ENCODE measurements at places on chromosomes 11 and 22.
A peak's percentile ranks its signal among the peaks of the same experiment; 100 is the strongest.

DNA sequence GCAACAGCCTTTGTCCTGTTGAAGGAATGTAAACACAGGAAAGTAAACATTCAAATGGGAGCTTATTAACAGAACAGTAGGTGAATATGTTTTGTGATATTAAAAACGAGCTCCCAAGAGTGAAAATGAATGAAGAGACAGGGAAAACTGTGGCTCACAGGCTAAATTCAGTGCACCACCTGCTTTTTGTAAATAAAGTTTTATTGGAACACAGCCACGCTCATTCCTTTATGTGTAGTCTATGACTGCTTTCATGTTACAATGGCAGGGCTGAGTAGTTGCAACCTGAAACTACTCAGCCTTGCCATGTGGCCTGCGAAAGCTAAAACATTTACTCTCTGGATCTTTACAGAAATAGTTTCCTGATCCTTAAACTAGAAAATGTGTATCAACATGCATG, 136.9 kb downstream of the MYO18B start:
- DNase-seq = no peak

DNA sequence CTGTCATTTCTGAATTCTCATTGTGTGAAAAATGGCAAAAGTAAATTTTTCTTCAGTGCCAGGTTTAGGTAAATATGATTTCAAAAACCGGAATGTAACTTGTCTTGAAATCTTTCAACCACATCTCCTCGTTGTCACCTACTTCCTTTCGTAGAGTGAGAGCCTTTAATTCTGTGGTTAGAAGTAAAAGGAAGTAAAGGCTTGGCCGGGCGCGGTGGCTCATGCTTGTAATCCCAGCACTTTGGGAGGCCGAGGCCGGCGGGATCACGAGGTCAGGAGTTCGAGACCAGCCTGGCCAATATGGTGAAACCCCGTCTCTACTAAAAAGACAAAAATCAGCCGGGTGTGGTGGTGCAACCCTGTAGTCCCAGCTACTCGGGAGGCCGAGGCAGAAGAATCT, 29.8 kb downstream of the SGSM3 start:
- no peak for DNase-seq

GRCh38 chr11:110465231-110465630, 35.5 kb downstream of the FDX1 start:
- no peak for DNase-seq

GRCh38 chr11:32183512-32183911, 92.6 kb downstream of the RCN1 start:
- no peak for DNase-seq

DNA sequence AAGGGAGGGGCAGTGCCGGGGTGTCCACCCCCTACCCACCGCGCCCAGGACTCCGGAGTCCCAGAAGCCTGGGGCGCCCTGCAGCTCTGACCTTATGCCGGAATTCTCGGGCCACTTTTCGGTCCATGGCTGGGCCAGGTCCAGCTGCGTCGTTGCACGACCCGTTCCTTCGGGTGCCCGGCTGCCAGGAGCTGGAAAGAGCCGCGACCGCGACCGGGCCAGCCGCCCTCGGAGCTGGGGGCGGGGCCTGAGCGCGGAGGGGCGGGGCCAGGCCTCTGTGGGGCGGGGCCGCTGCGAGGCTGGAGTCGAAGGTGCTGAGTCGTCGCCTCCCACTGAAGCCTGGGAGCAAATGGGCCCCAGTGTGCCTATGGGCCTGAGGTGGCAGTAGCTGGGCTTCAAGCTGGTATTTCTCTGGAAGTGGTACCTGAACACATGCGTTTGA, at the start of gene USH1C:
Gene USH1C, minus strand, starts transcription at position 236 of the 442 bp plus-strand sequence. Its CDS starts 109 bp downstream, at position 127.
- no peak for DNase-seq

DNA sequence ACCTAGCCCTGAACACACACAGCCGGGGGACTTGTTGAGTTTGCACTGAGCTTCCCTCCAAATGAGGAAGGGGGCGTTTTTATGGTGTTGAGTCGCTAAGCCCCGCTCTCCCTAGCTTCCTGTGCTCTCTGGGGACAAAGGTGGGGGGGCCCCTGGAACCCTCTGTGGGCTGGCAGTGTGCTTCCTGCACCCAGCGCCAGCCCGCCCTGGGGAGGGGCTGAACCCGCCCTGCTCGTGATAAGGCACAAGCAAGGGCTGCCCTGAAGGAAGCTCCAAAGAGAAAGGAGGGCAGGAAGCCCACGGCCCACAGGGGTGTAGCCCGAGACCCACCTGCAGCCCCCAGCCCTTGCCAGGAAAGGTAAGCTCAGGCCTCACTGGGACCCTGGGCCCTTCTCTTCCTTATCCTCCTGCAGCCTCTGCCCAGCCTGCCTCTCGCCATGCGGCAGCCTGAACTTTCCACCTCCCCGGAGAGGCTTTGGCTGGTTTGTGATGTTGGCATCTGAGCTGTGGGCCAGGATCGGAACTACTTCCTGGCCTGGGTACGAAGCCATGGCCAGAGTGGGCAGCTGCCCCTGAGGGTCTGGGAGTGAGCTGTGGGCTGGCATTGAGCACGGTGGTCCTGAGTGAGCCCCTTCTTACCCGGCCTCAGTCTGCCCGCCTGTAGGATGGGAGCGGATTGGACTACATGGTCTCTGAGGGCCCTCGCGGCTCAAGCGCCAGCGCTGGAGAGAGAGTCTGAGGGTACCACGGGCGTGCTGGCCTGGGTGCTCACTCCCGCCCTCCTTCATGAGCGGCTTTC, at the start of gene FERMT3:
Gene FERMT3, plus strand, starts transcription at position 265 of the 799 bp plus-strand sequence. CDS start 644 bp downstream, outside the sequence.
- peak; percentile 43 for DNase-seq

DNA sequence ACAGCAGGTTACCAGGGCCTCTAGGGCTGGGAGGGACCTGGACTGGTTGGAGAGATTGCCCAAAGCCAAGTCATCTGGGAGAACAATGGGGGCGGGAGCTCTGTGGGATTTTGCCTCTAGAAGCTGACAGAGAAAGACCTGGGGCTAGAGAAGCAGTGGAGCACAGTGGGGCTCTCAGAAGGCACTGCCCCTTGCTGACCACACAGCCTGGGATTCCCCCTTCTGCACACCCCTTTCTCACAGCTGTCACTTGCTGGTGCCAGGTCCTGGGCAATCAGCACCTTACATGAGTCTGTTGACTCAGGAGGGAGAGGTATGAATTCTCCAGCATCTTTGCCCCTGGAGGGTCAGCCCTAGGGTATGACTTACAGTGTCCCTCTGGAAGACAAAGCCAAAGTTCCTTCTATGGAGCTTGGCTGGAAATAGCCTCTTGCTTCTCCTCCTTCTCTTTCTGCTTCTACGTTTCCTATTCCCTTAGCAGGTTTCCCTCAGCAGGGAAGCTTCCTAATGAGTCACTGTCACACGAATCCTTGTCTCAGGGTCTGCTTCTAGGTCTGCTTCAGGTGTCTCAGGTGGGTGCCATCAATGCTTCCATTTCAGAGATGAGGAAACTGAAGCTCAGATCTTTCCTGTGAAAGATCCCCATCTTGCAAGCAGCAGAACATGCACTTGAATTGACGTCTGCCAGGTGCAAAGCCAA, 27.0 kb downstream of the GDPD5 start:
- no peak for DNase-seq

GRCh38 chr11:93392867-93393266, 62.3 kb downstream of the DEUP1 start:
- DNase-seq = no peak

DNA sequence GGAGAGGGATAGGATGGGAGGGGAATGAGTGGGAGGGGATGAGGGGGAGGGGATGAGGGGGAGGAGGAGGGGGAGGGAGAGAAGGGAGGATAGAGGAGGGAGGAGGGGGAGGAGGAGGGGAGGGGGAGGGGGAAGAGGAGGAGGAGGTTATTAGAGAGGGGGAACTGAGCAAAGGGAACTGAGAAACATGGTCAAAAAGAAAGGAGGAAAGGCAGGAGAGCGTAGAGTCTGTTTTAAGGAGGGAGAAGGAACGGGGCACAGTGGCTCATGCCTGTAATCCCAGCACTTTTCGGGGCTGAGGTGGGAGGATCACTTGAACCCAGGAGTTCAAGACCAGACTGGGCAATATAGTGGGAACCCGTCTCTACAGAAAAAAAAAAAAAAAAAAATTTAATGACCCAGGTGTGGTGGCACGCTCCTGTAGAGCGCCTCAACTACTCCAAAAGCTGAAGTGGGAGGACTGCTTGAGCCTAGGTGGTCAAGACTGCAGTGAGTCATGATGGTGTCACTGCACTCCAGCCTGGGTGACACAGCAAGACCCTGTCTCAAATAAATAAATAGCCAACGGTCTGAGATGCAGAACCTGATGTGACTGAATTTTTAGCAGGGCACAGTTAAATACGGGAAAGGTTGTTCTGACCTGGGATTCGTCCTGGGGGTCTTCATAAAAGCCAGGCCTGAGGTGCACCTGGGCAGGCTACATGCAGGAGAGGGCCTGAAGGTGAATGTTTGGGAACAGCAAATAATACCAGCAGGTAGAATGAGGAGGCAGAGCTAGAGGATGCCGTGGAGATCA, 4.0 kb downstream of the B3GNT6 start:
- no peak for DNase-seq

GRCh38 chr11:1015826-1016545, 20.5 kb downstream of the MUC6 start:
- no peak for DNase-seq

GRCh38 chr22:43811777-43812148, 342 bp downstream of the EFCAB6 start:
- no peak for DNase-seq

GRCh38 chr11:36487619-36488018, 22.5 kb downstream of the TRAF6 start:
- no peak for DNase-seq

DNA sequence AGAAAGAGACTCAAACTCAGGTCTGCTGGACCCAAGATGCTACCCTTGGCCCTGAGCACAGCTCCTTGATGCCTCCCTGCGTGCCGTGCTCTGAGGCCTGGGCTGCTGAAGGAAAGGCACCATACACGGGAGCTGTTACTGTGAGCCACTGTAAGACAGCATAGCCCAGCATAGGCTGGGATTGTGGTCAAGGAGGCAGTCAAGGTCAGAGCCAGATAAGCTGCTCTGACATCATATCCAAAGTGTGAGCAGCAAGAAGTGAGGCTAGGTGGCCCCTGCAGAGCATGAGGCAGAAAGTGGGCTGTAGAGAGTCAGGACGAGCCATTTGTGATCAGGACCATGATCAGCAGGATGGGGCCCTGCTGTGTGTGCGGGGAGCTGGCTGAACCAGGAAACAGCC, 7.7 kb downstream of the SLC22A8 start:
- DNase-seq = no peak

GRCh38 chr11:36450110-36450572, 59.9 kb downstream of the TRAF6 start:
- DNase-seq = no peak

DNA sequence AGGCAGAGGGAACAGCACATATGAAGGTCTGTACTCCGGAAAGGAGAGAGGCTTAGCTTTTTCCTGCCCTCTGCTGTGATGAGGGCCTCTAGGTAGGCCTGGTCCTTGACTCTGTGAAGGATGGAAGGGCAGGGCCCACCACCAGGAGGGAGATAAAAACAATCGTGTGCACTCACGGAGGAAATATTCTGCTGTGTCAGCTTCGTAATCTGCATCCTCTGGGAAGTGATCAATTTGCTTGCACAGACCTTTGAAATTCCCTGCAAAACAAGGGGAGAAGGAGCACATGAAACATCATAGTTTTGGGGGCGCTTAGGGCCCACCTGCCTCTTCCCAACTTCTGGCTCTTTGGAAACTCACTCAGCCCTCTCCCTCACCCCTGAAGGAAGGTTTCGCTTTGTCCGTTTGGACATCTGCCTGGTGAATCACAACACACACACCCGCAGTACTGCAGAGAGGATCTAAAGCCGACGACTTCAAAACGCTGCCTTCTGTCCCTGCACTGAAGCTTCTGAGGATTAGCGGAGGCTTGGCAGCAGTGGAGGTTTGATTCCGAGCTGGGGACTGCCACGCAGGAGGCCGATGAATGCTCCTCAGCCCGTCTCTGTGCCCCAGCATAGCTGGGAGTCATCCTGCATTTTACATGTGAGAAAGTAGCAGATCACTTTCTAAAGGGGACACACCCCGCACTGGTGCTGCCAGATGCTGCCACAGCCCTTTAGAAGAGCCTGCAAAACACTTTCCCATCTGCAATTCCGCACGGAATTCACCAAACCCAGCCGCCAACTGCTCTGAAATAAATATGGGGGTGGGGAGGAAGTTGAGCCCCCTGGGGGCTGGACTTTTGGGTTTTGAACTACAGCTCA, 58.6 kb upstream of the EIF3D start:
- DNase-seq = no peak

DNA sequence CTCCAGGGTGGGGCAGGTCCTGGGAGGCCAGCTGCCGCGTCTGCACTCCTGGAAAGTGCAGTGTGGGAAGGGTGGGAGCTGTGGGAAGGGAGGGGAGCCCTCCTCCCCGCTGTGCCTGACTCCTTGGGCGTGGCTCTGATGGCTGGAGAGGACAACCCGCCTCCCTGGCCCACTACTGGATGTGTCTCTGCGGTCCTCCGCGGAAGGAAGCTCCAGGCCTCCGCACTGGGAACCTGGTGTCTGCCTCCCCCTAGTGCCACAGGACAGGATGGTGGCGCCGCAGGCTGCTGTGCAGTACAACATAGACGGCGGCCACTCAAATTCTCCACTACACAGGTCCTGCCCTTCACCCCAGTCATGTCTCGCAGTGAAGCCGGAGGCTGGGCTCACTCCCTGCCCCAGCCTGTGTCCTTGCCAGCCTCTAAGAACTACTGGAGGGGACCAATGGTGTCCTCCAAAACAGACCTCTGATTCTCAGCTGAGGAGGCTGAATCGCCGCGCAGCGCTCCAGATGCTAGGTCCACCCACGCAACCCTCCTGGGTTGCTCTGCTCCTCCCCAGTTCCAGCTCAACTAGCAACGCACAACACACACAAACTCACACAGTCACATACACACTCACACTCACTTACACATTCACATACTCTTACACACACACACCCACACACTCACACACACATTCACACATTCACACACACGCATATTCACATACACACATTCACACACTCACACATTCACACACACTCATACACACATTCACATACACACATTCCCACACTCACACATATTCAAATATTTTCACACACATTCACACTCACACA, 12.4 kb upstream of the DSCAML1 start:
- no peak for DNase-seq

DNA sequence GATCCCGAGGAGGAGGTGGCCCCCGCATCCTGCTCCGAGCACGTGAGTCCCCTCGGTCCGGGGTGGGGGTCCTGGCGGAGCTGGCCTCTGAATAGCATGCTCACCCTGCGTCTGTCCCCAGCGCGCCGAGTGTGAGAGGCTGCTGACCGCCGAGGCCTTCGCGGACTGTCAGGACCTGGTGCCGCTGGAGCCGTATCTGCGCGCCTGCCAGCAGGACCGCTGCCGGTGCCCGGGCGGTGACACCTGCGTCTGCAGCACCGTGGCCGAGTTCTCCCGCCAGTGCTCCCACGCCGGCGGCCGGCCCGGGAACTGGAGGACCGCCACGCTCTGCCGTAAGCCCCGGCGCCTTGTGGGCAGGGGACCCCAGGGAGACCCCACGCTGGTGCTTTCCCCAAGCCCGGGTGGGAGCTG, 3.5 kb downstream of the MUC2 start:
- no peak for DNase-seq

GRCh38 chr11:36356201-36356600, 60.1 kb downstream of the PRR5L start:
- no peak for DNase-seq

Measured in stimulated activated CD8-positive, alpha-beta memory T cell treated with anti-CD3 and anti-CD28 coated beads, Interleukin-2, amount 100 ng/mL, for 1 hour (primary cell).